ENCODE measurements at places on chromosomes 7 and 10.
A peak's percentile ranks its signal among the peaks of the same experiment; 100 is the strongest.

- no peak for DNase-seq
These were observed 1.0 kb upstream of the CTTNBP2 start for GRCh38 chr7:117874191-117874700.

GRCh38 chr10:51783941-51784340, 84.5 kb upstream of the CSTF2T start:
- DNase-seq = no peak

DNA sequence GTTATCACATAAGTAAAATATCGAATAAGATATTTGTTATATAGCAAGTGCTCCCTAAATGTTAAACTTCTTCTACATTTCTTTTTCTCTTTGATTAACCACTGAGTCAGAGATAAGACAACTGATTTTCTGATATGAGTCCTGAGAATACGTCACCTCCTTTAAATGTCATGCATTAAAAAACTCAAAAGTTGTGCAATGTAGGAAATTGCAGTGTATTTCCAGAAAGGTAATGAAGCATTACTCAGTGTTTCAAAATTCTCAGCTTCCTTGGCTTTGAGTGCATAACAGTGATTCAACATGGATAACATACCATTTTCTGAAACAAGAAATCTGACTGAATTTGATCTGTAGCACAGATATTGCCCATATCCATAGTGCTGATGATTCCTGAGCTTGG, 155.8 kb downstream of the BMPER start:
- DNase-seq = no peak

GRCh38 chr10:58921421-58921855, 255.0 kb upstream of the PHYHIPL start:
- no peak for DNase-seq

DNA sequence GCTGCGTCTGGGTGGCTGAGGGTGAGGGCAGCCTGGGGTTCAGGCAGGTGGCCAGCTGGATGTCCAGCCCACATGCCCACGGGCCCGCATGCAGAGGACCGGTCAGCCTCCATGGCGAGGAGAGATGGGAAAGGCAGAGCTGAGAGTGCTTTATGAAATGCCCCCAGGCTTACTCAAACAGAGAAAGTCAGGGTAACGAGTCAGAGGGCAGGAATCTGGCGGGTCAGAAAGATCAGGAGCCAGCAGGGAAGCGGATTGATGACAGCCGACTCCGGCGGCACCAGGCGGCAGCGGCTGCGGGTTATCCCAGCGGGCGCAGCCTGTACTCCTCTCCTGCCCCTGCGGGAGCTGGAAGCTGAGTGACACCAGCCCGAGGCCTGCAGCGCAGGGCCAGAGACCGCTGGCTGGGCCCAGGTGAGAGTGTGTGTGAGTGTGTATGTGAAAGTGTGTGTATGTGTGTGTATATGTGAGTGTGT, 13.4 kb downstream of the SLC13A4 start:
- no peak for DNase-seq

DNA sequence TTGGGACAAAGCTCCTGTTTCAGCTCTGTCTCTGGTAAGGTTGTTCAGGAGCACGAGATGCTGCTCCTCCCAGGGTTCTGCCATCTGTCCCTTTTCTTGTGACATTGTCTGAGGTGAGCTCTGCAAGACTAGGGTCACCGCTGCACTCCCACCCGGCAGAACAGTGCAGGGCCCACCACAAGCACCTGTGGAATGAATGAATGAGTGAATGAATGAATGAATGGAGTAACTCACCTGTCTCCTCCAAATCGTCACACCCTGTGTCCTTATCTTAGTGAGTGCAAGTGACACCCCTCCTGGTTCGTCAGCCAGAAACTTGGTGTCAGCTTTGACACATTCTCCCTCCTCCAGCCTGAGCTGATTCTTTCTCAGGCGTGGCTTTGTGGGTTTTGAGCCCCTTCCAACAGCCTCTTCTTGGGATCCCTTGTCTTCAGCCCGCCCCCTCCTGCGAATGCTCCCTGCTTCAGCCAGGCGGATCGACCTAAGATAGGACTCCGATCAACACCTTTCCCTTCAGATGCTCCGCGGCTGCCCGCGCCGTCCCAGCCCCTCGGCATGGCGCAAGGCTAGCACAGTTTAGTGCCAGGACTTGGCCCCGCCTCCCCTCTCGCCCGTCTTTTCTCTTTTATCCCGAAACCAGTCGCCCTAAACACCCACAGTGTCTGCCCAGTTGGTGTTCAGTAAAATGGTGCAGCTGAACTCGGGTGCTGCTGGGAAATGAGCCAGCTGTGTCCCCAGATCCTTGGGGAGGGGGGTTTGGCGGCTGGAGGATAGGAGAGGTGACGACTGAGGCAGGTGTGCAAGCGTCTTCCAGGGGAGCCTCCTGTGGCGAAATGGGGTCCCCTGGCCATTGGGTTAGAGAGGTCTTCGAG, 89.3 kb downstream of the BEND7 start:
- DNase-seq = peak; percentile 52

- no peak for DNase-seq
These were observed 14.6 kb downstream of the TMEM243 start for GRCh38 chr7:87204933-87205332.

DNA sequence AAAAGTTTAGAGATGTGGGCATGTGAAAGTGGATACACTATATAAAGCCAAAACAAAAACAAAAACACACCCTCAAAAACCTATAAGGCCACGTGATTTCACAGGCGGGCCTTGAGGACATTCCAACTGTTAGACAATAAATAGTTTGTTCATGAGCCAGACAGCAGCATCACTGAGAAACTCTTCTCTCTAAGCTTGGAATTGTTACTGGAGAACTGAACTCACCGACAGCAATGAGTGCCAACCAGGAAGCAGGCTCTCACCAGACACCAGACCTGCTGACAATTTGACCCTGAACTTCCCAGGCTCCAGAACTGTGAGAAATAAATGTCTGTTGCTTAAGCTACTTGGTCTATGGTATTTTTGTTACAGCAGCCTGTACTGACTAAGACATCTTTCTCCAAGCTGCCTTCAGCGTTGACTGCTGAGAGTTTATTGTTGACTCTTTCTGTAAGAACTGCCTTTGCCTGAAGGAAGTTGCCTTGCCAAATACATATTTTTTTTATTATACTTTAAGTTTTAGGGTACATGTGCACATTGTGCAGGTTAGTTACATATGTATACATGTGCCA, 107.5 kb downstream of the EPDR1 start:
- DNase-seq = no peak

DNA sequence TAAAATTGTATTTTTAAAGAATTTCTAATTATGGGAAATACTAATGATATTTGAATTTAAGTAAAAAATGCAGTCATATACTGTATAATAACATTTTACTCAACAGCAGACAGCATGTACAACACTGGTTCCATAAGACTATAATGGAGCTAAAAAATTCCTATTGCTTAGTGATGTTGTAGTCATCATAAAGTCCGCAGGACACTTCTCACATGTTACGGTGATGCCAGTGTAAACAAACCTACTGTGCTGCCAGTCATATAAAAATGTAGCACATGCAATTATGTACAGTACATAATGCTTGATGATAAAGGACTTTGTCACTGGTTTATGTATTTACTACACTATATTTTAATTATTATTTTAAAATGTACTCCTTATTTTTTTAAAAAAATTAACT, 629.3 kb downstream of the IPMK start:
- DNase-seq = no peak

GRCh38 chr7:78609281-78609680, 810.7 kb downstream of the PHTF2 start:
- DNase-seq = no peak

DNA sequence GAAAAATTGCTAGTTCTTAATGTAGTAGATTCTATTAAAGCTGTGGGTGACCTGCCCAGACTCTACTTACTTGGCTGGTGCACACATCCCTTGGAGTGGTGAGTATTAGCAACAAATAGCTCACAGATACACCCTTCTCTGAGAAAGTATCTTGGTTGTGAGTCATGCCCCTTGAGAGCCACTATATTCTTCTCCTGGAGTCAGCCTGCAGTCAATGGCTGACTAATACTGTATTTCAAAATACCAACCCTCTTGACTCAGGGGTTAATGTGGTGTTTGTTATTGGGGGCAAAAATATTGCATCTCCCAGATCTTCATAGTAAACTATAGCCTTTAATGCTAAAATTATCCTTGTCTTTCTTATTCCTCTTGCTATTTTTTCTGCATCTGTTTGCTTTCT, 354.9 kb downstream of the BMPER start:
- DNase-seq = no peak

DNA sequence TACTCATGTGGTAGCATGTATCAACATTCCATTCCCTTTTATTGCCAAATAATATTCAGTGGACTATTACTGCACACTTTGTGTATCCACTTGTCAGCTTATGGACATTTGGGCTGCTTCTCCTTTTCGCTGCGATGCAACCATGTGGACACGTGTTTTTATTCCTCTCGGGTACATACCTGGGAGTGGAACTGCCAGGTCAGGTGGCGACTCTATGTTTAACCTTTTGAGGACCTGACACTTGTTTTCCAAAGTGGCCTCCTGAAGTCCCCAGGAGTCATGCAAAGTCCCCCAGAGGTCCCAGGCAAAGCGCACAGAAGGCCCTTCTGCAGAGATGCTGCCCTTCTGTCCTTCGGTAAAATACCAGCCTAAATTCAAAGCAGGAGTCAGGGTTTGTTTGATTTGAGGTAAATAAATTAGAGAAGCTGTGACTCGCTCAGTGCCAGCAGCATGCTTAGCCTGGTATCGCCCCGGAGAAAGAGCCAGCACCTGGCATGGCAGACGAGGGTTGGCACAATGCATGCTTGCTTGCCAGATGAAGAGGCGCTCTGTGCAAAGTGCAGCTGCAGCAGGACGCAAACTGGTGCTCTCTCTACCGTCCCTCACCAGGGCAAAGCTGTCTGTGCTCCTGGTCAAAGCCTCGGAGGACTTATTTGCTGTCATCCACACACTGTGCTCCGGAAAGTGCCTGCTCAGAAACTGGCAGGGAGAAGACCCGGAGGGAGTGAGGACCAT, 37.8 kb downstream of the HIPK2 start:
- DNase-seq = no peak

- DNase-seq = no peak
These were observed 1.2 kb upstream of the AHR start for GRCh38 chr7:17297243-17297642.

DNA sequence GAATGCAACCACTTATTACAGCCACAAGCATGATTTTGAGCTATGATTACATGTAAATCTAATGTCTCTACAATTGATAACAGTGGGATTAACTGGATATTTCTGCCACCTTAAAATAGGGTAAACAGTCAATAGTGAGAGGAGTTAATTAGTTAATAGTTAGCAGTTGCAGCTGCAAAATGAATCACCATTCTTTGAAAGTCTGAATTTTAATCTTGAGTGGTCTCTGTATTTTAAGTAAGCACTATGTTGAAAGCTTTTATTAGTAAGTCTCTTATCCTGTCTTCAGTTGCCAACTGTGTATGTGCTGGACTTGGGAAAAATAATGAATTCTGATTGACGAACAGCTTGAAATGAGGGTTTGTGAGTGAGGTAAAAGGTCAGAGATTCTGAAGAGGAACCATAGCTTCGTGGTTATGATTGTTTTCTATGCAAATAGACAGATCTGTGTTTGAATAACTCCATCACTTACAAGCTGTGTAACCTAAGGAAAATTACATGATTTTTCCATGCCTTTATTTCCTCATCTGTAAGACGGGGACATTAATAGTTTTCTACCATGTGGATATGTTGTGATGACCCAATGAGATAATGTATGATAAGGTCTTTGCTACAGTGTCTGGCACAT, 75.2 kb downstream of the RNLS start:
- no peak for DNase-seq

- no peak for DNase-seq
These were observed 147.9 kb downstream of the CHCHD3 start for GRCh38 chr7:132934017-132934416.

DNA sequence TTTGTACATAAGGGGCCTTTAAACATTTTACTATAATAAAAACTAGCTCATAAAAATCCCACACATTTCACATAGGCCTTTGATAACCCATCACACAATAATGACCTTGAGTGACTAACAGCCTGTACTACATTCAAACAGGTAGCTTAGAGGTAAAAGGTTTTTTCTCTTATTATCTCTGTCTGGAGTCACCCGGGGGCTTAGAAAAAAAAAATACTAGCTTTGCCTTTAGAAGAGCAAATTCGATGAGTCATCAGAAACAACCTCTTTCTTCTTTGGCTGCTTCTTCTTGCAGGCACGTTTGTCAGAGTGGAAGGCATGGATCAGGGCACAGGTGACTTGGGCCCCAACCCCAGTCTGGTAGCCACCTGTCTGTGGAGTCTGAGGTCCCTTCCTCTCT, 43.4 kb upstream of the ADO start:
- DNase-seq = no peak

DNA sequence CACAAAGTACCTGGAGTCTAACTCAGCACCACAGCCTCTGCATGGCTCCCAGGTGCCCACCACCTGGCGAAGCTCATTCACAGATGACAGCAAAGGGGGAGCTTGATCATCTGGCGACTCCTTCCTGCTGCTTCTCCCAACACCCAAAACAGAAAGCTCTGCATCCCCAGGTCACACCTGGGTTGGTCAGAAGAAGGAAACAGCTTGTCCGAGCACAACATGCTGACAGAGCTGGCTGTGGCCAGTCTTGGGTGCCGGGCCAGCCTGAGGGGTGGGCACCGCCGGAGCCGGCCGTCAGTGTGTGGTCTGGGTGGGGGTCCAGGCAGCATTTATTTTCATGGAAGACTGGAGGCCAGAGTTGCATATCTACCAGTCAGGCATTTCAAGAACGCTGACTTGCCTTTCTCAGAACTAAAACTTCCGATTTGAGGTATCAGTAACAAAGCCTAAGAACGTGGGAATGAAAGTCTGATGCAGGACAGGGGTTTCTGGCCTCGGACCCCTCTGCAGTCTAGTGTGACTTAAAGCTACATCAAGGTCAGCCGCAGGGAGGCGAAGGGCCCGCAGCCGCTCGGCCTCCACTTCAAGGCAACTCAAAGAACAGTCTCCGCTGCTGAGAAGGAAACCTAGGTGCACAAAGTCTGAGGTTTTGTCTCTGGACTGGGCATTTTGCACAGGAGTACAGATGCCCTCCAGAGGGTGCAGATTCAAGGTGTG, 109.6 kb downstream of the CYTH3 start:
- no peak for DNase-seq

DNA sequence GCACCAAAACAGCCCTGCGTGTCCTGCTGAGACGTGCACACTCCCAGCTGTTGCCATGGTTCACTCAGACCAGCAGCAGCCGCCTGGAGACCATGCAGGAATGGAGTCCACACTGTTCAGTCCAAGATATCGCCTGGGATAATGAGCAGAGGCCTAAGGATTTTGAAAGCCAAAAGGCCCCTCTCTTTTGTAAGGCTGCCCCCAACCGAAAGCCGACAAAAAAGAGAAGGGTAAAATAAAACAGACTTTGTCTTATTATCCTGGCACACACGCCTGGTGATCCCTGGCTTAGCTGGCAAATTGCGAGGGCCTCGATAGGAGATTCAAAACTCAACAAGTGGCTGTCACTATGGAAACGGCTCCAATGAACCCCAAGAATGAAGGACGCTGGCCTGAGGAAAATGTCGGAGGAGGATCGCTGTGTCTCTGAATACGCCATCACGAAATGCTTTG, 263.6 kb downstream of the SKIDA1 start:
- DNase-seq = no peak

DNA sequence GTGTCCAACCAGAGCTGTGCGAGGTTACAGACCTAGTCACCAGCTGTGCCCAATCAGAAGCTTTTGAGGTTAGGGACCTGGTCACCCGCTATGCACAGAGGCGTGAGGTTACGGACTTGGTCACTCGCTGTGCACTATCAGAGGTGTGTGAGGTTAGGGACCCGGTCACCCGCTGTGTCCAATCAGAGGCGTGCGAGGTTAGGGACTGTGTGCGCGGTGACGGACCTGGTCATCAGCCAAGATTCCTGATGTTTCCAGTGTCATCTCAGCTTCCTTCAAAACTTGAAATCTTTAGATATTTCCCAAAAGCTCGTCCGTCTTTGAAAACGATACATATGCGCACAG, 182.1 kb downstream of the DIP2C start:
- DNase-seq = no peak
